Stimulated activated CD8-positive, alpha-beta memory T cell treated with anti-CD3 and anti-CD28 coated beads, Interleukin-4, amount 100 ng/mL, for 1 hour (primary cell): ENCODE measurements at places on chromosomes 6 and 20.

DNA sequence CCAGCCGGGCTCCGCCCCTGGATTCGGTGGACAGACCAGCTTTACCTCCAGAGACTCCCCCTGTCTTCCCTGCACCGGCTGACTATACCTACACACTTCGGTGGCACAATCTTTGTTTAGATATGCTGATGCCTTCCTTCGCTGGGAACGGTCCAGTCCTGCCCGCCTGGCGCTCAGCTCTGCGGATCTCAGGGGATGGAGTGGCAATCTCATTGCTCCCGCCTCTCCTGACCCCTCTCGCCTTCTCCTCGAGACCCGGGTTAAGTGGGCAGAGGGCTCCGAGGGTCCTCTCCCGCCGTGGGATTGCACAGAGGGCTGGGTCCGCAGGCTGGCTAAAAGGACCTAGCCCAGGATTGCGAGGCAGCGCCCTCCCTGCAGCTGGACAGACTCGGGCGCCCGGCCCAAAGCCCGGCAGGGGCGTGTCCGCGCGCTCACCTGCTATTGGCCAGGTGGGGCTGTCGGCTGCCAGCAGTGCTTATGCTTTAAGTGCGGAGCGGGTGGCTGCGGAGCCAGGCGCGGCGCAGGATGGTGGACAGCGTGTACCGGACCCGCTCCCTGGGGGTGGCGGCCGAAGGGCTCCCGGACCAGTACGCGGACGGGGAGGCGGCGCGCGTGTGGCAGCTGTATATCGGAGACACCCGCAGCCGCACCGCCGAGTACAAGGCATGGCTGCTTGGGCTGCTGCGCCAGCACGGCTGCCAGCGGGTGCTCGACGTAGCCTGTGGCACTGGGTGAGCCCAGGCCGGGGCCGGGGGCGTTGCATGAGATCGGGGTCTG lies at the start of gene GNMT:
GNMT (plus strand) TSS at position 512 of the 777 bp plus-strand sequence; CDS start at position 526, 14 bp downstream.
- no peak for DNase-seq

DNA sequence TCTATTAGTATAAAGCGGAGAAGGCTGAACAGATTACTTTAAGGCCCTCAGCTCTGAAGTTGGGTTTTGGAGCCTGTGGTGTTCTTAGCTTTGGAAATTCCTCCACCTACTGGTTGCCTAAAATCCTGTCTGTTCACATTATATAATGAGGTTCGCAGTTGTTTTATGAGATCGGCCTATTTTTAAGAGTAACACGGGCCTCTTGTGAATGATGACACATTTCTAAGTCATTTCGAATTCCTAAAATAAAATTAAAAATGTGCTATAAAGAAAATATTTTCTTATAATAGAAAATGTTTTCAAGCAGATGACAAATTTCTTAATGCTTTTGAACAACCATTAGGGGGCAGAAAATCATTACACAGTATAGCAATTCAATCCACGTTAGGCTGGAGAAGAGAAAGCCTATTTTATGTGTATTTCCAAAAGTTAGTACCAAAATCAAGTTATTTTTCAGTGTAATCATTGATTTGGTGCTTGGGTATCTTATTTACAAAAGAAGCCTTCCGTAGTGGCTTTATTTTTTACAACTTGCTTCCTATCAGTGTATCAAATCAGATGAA lies 15.8 kb upstream of the FAM8A1 start:
- no peak for DNase-seq

DNA sequence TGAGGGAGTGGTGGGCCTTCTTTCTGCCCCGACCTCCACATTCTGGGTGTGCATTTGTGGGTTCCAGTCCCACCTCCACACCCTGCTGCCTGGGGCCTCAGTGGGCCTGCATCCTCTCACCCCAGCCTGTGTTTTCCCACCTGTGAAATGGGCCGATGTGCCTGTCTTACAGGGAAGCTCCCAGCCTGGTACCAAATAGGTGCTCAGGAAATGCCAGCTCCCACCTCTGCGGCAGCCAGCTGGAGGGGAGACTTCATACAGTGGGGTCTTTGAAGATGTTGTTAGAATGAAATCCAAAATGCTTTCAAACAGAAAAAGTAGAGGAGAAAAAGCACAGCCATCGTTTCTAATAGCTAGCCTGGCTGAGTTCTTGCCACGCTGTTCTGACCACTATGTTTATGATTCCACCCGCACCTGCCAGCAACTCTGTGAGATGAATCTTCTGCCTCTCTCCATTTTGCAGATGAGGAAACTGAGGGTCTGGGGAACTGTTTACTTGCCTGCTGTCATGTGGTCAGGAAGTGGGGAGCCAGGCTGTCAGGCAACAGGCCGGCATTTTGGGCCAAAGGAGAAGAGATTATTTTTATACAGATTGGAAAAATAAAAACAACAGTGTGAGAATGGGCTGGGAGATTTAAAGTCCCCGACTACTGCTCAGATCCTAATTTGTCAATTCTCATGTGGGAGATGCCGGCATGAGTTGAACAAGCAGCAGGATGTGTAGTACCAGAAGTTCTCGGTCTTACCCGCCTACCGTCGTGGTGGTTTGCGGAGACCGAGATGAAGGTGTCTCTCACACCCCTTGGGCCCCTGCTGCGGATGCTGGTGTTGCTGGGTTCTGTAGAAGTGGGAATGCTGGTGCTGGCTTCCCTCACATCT lies 4.6 kb downstream of the TMEM181 start:
- DNase-seq, result no peak

- DNase-seq, result no peak
Observed at GRCh38 chr6:90100059-90100665, 196.5 kb downstream of the BACH2 start.

DNA sequence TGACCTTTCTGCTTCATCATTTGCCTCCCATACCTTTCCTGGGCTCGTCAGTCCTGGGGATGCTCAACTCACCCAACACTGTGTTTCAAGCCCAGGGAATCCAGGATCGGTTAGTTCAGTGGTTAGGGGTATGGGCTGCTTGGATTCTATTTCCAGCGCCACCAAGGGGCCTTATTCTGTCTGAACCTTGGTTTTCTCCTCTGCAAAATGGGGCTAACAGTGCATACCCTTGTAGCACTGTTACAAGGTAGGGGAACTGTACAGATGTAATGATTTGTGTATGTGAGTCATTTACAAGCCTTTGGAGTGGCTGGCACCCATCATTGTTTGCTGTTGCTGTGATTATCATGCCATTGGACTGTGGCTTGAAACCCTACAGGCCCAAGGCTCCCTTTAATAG lies 14.5 kb upstream of the CSNK2A1 start:
- DNase-seq, result no peak

DNA sequence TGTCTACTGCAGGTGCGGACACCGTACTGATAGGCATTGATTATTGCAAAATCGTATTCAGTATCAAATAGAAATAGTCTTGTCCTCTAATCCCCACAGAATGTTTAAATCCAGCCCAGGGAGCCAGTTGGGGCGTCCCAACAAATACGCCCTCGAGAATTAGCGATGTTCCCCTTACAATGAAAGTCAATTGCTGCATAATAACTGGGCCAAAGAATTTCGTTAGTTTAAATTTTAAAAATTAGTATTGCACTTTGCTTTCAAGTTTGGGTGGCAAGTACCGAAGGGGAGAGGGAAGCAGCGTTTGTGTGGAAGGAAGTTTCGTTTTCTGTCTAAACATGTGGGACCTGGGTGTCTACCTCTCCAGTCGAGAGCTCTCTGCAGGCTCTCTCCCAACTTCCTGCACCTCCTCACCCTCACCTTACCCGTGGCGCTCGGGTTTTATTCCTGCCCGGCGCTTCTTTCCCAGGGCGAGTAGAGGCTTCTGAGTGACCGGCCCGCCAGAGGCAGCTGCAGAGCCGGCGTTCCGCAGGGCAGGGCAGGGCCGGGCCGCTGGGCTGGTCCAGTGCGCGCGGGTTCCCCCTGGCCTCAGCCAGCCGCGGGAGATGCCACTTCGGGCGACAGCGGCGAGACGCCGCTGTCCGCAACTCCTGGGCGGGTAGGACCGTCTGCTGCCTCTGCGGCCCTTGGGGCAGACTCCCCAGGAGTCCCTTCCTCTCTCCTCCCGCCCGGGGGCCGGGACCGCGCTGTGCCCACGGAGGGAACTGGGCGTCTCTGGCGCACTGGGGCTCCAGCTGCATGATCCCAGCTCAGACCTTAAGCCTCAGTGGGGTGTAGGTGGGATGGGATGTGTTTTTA lies 862 bp upstream of the TFAP2C start:
- DNase-seq, result no peak

GRCh38 chr6:133681891-133682290 lies 207.0 kb upstream of the TCF21 start:
- DNase-seq, result no peak

- DNase-seq, result no peak
Observed at GRCh38 chr6:69780585-69781178, 16.1 kb downstream of the LMBRD1 start.

DNA sequence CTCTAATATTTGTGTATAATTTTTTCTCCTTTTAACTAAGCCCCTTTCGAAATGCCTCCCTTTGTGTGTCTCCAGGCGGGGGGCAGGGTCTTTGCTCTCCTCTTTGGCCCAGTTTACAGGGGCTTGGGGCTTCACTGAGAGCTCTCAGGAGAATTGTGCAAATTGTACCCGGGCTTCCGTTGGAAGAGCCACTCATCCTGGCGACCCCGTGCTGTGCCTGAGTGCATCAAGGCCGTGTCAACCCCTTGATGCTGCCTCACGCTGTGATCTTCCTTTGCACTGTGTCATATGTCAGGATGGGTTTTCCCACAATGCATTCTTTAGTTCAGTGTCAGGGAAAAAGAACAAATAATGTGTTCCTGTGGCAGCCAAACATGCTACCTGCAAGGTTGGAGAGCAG lies 118.0 kb upstream of the POU3F2 start:
- DNase-seq, result no peak

DNA sequence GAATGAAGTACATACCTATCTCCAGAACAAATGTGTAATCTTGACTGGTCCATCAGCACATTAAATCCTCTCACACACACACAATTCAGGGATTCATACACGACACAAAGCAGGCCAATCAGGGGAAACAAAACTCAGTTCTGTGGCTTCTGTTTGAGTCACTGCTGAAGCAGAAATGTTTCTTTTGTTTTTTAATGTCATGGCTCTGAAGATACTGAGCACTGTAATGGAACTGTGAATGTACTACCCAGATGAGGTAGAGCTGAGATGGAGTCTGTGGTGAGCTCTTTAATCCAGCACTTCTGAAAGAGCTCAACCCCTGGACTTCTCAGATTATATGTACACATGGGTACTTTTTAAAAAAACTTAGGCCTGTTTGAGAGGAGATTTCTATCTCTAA lies 116.4 kb downstream of the THEMIS start:
- no peak for DNase-seq

DNA sequence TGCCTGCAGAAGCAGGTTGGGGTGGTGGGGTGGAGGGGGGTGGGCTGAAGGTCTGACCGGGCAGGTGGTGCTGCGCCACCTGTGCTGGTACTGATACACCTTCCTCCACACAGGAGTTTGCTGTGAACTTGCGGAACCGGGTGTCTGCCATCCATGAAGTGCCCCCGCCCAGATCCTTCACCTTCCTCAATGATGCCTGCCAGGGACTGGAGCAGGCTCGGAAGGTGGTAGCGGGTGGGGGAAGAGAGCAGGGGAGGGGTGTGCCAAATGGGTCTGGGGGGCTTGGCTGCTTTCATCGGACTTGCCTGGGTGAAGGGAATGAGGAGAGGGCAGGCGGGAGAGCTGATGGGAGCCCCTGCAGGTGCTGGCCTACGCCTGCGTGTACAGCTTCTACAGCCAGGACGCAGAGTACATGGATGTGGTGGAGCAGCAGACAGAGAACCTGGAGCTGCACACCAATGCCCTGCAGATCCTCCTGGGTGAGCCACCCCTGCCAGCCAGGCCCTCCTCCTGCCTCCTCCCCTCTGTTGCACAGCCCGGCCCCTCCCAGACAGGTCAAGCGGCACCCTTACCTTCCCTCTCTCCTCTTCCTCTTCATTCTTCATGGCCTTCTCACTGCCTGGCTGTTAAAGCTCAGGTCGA lies 6.7 kb downstream of the DNPH1 start:
- DNase-seq, result no peak

GRCh38 chr6:128508588-128509296 lies 11.7 kb downstream of the PTPRK start:
- DNase-seq, result no peak

DNA sequence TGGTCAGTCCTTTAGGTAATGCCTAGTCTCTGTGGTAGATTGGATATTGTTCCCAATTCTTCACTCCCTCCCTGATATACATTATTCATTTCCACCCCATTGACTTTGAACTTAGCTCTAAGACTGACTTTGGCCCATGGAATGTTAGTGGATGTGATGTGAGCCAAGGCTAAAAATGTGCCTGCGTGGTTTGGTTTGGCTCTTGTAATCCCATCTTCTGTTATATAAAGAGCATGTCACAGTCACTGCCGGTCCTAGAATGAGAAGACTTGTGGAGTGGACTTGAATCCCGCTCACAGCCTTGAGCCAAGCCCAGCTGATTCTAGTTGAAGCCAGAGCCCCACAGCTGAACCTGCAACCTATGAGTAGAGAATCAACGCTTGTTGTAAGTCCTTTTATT lies 23.6 kb upstream of the DNAAF9 start:
- DNase-seq, result no peak

DNA sequence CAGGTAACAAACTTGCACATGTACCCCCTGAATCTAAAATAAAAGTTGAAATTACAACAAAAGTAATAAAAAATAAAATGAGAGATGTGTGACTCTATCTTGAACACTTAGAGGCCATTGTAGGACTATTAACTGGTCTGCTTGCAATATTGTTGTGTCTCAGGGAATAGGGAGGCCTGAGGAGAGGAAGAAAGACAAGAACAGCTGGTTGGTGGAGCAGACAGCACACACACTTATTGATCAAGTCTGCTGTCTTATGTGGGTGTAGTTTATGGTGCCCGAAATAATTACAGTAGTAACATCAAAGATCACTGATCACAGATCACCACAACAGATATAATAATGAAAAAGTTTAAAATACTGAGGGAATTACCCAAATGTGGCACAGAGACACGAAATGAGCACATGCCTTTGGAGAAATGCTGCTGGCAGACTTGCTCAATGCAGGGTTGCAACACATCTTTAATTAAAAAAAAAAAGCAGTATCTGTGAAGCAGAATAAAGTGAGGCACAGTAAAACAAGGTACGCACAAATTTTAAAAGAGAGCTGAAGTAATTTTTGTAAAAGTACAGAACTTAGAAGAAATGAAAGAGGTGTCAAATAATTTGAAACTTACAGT lies 110.1 kb upstream of the HDAC2 start:
- no peak for DNase-seq

DNA sequence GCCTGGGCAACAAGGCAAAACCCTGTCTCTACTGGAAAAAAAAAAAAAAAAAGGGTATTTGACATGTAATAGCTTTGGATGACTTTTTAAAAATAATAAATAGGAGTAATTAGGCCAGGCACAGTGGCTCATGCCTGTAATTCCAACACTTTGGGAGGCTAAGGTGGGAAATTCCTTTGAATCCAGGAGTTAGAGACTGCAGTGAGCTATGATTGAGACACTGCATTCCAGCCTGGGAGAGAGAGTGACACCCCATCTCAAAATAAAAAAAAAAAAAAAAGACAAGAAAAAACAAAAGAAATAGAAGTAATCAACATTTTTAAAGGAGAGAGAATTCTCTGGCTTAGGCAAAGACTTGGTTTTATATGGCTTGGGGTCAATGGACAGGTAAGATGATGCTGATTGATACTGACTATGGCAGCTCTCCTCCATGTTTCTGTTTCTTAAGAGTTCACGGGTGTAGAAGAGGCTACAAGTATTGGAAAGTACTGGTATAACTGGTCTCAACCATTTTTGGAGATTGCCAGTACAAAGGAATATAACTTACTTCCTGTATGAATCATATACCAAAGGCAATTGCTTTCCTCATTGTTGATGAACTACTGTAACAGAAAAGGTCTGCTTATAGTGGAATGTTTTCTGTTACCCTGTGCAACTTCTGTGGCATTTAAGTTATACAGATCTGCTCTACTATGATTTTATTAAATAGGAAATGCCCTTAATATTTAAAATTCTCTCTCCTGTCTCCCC lies 10.1 kb downstream of the MAP3K5 start:
- DNase-seq, result no peak
